ENCODE measurements at places on chromosomes 5 and 9.

DNA sequence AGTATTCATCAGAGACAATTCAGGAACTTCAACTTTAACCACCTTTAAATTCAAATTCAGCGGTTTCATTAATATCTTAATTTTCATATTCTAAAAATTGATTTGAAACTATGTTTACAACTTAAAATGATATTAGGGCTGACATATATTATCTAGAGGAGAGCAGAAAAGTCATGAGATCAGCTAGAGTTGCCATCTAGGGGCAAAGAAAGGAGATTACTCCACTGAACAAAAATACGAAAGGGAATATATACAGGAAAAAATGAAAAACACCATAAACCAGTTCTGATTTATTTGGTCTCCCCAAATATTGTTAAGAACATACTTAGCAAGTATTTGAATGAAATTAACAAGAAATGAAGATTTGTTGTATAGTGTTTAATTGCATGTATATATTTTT, 946.3 kb downstream of the DTWD2 start:
- DNase-seq: no peak

GRCh38 chr9:136133191-136133958, 14.7 kb upstream of the TMEM250 start:
- DNase-seq: no peak

DNA sequence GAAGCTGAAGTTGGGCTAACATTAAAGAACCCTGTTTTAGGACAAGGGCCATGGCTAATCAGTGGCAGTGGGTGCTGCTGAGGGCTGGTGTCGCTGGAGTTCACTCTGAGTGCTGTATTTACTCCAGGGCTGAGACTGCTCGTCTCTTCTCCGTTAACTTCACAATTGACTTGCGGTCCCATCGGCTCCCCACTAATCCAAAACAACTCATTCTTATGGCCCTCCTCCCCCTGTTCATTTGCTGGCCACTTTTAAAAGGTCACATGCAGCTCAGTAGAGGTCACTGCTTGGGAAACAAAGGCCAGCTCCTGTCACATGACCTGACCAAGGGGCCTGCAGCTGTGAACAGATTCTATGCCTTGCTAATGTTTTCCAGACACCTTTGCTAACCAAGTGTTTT, 38.4 kb downstream of the PTCH1 start:
- DNase-seq: no peak

GRCh38 chr9:99075246-99075912, 29.5 kb upstream of the TGFBR1 start:
- DNase-seq: no peak

DNA sequence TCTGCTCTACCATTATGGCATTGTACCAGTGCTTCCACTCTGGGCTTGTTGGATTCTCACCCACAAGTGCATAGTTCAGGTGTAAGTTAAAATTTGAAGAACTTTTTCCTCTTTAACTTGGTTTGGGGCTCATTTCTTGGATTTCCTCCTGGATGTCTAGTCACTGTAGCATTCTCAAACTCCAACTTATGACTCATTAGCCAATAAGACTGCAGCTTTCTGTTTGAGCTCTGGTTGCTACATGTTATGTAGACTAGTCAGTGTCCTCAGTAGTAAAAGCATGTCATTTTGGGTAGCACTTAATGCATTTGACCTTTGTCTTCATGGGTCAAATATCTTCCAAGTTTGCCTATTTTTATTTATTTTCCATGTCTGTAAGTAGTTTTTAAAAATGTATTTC, 790.8 kb downstream of the BRINP1 start:
- no peak for DNase-seq

- DNase-seq: no peak
Observed at GRCh38 chr5:97418462-97418861, 235.4 kb upstream of the RIOK2 start.

DNA sequence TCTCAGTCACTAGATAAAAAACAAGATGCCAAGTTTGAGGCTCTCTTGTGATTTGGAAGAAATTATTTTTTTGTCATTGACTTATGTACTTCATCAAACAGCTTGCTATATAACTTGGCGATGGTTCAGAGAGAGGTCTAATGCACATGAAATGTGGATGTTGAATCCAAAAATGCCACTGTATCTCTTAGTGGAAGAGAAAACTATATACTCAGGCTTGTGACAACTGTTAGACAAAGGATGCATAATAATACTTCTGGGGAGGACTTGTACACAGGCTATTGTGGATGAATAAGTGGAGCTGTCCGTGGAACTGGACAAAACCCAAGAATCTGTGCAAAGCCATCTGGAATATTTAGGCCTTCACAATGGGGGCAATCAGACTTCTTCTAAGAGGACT, 162.9 kb upstream of the NMUR2 start:
- DNase-seq: no peak

DNA sequence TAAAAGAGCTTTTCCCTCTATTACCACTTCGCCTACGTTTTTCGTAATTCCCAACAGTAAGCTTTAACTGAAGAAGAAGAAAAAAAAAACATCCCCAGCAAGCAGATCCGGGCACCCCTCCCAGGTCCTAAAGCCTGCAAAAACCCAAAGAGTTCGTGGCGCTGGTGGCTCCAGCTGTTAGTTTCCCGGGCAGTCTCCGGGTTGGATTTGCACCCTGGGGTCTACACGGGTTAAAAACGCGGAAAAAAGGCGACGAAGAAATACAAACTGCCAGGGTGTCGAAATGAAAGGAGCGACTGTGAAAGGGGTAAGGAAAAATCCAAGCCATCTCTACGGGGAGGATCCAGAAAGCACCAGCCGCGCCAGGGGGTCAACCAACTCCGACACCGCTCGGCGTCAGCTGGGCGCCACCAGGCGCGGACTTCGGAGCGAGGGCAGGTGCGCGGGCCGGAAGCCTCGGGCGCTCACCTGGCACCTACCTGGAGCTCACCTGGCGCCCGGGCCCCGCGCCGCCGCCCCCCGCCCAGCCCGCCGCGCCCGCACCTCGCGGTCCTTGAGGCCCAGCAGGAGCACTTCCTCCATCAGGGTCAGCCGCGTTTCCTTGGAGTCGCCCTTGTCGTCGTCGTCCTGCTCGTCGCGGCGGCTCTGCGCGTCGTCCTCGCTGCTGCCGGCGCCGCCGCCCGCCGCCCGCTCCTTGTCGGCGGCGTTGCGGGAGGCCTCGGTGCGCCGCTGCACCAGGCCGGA, 680 bp downstream of the GOLPH3 start:
- peak; percentile 38 for DNase-seq

- DNase-seq: no peak
Observed at GRCh38 chr5:172612771-172613170, 28.3 kb upstream of the NEURL1B start.

- DNase-seq: no peak
Observed at GRCh38 chr5:57841676-57842363, 359.2 kb upstream of the ACTBL2 start.

GRCh38 chr9:123291736-123292135, 23.4 kb upstream of the STRBP start:
- no peak for DNase-seq

DNA sequence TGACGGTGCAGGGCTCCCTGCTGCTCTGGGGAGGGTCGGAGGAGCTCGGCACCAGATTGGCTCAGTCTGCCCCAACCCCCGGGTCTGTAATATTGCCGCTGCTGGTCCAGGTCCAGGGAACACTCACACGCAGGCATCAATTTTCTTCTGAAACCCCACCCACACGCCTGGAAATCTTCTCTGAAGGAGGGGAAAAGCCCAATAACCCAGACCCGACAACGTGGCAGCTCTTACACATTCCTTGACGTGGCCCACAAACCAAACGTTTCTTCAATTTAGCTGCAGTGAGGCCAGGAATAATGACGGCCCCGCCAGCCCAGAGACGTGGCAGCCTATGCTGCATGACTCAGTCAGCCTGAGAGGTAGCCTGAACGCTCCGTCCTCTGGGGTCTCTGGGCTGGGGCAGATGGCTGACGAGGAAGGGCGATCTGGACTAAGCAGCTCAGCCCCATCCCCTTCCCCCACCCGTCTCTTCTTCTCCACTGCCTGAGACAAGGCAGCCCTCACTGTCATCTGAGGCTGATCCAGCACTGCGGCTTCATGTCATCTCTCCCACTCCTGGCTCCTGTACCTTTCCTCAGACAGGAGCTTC, 9.9 kb upstream of the SPARC start:
- no peak for DNase-seq

DNA sequence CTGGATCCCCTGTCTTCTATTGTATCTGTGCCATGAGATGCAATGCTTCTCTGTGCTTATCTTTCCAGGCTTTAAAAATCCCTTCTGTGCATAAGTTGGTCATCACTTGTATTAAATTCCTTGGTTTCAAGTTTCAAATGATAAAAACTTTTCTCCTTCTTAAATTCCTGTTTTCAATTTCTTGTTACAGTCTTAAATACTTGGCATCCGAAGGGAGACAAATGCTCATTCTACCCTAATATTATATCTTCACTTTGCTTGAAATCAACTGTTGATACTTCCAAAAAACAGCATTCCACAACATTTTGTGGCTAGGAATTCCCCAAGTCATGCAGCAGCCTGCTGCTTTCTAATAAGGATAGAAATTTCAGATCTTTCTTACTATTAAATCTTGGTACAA, 413.2 kb upstream of the ACTBL2 start:
- no peak for DNase-seq

- DNase-seq: no peak
Observed at GRCh38 chr5:61229416-61229815, 67.1 kb upstream of the SMIM15 start.

- peak; percentile 32 for DNase-seq
Observed at GRCh38 chr9:136769710-136770191, 5.4 kb upstream of the LCN15 start.

GRCh38 chr5:152102057-152102456, 177.4 kb upstream of the GLRA1 start:
- DNase-seq: no peak

DNA sequence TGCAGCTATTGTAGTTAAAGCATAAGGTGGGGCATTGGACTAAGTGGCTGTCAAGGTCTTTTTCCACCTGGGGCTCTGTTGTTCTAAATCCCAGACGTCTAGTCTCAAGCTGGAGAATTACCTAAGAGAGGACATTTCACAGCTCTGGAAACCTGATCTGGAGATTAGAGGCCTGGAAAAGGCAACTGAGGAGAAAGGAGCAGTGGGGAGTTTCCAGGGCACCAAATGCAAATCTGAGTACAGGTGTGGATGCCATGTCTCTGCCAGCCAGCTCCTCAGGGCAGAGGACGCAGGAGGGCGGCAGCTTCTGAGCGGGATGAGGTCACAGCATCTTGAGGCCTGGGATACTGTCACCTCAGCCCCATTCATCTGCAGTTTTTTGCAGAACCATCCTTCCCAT, 65.2 kb downstream of the PPARGC1B start:
- no peak for DNase-seq

DNA sequence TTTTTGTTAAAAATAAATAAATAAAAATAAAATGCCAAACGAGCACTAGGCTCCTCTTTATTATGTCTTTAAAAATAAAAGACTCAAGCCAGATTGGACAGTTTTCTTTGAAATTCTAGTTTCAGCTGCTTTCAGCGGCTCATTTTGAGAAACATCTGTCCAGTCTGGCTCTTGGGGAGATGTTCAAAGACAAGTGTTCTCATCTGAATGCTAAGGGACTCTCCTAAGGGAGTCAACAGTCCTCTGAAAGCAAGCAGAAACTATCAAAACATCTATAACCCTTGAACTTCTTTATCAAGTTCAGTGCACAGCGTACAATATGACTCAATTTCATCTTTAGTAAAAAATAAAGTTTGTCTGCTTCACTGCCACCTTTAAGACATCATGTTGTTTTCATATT, 886.2 kb upstream of the DMAC1 start:
- no peak for DNase-seq

DNA sequence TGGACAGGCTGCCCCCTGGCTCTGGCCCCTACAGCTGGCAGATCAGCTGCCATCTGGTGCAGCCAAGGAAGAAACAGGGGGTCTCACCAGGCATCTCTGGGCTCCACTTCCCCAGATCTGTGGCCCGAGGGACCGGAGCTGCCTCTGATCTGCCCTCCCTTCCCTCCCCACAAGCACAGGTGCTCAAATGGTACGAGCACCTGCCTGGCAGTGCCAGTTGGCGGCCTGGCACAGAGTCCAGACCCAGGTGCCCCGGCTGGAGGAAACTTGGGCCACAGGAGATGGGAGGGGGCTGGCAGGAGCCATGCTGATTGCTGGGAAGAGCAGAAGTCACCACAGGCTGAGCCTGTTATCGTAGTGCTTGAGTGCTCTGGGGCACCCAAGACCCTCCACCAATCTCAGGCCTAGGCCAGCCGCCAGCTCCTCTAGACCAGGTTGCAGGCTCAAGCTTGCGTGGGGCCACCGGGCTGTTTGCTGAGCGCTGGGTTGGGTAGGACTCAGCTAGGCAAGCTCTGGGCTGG, 5.0 kb upstream of the CAMK2A start:
- DNase-seq: no peak

DNA sequence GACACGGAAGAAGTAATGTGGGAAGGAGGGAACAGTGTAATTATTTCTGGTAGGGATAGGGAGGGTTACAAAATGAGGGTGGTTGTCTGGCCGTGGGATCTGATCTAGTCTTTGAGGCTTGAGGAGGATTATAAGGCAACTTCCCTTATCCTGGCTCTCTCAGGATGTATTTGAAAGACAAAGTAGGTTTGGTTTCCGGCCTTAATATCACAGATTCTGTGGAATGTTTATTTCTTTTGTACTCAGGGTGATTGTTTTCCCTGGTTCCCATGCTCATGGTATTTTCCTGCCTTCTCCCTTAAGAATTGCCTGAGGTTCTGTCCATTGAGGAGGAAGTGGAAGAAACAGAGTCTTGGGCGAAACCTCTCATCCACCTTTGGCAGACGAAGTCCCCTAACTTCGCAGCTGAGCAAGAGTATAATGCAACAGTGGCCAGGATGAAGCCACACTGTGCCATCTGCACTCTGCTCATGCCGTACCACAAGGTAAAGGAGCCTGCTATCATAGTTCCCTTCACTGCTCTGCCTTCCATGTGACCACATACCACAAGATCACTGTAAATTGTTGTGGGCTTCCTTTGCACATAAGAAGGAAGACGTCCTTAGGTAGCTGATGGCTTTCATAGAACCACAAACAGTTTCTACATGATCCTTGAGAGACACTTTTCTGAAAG, 253.8 kb downstream of the KDM4C start:
- DNase-seq: no peak

DNA sequence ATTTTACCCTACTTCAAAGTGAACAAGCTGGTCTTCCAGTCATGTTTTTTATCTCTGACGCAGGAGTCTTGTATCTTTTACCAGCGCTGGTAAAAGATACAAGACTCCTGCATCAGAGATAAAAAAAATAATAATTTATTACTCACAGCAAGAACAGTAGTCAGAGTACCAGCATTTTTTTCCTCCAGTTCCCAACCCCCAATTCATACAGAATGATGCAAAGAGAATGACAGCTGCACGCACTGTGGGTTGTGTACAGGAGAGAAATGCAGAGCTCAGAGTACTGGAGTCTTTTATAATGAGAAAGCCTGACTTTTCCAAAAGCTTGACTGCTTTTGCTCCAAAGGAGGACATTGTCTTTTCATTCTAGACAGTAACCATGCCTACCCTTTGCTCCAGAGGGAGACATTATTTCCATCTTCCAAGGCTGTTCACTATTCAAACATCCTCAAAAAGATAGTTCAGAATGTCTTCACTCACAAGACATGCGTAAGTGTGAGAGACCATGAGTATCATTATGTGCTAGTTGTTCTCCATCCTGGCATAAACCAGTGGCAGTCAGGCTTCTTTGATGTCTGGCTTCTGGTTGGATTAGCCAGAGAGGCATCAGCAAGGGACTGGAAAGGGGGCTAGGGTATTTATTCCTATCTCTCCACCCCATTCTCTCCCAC, 14.3 kb upstream of the RANBP6 start:
- no peak for DNase-seq
